ENCODE measurements at places on chromosomes 3 and 15.

GRCh38 chr3:122387709-122388108 is 3.7 kb downstream of the FAM162A start:
- no peak for DNase-seq

DNA sequence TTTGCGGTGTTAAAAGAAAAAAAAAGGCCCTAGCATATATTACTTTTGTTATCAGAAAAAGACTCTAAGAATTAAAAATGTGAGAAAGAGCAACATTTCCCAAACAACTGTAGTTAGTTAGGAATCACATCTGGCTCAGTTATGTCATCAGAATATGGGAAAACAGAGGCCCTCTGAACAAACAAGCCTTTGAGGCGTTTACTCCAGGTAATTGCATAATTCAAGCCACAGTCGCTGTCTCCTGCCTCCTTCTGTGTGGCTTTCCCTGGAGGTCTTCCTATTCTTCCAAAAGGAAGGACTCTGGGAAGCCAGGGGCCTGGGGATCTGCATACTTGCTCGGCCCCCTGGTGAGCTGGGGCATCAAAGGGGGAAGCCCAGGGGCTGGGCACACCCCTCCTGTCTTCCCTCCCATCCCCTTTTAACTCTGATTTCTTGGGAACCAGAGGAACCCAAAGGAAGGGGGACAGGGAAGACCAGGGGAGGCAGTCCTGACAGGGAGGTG is 3.7 kb upstream of the FAM107A start:
- no peak for DNase-seq

DNA sequence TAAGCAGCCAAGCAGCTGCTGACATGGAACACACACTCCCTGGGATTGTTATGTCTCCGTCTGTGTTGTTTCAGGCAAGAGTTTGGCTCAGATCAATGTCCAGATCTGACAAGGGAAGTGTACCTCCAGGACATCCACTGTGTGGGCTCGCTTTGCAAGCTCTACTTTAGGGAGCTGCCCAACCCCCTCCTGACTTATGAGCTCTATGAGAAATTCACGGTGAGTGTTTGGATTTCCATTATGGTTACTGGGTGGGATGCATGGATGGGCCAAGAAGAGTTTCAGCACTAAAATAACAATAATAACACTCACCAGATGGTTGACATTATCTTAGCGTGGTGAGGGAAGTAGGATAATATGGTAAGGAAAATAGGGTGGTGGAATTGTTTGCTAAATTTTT is 74.1 kb downstream of the ARHGAP31 start:
- no peak for DNase-seq

DNA sequence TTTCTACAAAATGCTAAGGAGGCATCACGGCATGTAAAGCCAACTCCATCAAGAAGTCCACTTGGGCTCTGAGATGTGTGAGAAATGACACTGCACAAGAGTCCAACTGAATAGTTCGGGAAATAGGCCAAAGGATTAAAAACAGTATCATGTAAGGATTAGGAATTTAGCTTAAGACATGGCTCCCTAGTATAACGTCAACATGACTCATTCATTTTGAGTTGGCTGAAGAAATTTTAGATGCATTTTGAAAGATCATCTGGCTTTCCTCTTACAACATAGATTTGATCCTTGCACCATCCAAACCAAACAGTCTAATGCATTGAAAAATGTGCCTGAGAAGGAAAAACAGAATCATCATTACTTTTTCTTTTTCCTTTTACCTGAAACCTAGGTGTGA is 109.3 kb upstream of the MME start:
- no peak for DNase-seq

- peak; percentile 64 for DNase-seq
These were observed 924 bp upstream of the SIN3A start for GRCh38 chr15:75452364-75452864.

GRCh38 chr3:52339612-52340011 is 23.5 kb downstream of the DNAH1 start:
- no peak for DNase-seq

DNA sequence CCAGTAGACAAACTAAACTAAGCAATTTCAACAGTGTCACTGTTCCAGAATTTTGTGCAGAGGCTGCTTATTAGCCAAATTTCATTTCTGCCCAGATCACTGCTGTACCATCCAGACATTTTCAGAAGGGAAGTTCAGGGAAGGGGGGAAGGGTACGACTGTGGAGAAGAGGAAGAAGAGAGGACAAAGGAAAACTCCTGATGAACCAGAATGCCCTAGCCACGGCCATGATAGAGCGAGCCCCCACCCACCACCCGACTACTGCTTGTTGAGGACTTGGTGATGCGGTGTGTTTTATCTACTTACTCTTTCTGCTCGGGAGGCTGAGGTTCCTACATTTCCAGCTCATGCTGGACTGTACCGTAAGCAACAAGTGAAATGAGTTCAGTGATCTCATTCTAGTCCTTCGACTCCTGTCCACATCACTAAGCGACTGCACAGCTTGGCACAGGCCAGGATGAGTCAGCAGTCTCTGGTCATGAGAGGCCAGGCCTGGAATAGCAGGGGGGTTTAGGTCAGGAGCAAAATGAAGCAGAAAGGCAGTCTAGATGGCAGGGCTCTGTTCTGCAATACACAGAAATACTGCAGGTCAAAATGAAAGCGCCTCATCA is 330.8 kb downstream of the TIGIT start:
- DNase-seq: peak; percentile 97
